ENCODE measurements at places on chromosomes 4 and X. TPM values are rescaled to one million over a fixed set of nuclear protein-coding genes. Genes with fewer than 3 reads are reported as not detected.
A peak's percentile ranks its signal among the peaks of the same experiment; 100 is the strongest.

GRCh38 chr4:125826801-125827695, 512.3 kb downstream of the FAT4 start:
- DNase-seq = no peak

DNA sequence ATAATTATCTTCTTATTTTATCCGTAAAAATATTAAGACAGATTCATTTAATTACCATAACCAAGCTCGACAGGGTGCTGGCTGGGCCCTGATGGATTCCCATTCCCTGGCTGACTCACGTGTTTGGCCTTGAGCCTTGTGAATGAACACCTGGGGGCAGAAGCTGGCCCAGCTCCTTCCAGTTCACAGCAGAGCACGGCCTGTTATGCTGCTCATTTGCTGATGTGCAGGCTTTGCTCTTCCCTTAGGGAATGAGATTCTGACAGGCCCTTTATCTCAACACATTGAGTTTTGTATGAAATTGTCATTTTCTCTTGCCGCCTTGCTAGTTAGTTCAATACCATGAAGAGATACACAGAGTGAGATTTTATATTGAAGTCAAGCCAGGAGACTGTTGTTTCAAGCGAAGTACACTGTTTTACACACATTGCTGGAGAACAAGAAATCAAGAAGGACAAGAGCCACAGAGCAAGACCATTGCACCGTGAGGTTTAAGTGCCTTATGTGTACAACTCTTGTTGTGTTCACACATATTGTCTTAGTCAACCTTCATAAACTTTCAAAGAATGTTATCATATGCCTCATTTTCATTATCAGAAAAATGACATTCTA, 1583.3 kb downstream of the STIM2 start:
- DNase-seq = no peak

Gene ERCC6L
- 8.5 TPM for polyA plus RNA-seq

Gene FAM9C
- not detected for polyA plus RNA-seq

DNA sequence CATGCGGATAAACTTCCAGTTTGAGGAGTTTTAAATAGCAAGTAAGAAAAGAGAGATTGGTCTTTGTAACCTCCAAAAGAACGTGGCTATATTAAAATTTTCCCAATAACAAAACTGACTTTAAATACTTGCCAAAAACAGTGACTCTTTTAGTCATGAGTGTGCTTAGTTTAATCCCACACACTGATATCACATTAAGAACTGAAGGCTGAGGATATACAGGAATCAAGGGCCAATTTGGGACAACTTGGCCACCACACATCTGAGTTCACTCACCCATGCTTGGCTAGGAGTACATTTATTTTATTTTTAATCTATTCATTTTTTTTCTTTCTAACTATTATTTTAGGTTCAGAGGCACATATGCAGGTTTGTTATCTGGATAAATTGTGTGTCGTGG, 110.2 kb downstream of the APBB2 start:
- no peak for DNase-seq

DNA sequence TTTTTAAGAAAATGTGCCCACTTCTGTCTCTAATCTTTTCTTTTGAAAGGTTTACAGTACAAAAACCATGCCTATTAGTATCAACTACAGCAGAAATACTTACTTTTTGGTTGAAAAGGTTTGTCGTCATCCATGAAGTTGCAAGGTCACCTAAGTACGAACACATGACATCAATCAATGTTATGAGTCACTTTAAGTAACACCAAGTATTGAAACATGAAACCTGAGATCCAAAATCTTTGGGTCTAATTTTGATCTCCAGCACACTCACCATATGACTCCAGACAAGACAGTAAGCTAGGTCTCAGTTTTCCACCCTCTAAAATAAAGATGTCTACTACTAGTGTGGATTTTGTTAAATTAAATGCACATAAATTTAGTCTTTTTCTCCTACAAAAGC, 8.4 kb downstream of the ZNF280C start:
- DNase-seq = peak; percentile 24

Gene TDO2
- 0.07 TPM for polyA plus RNA-seq

- DNase-seq = no peak
These were observed 44.2 kb downstream of the CLDN34 start for GRCh38 chrX:10011261-10011931.

DNA sequence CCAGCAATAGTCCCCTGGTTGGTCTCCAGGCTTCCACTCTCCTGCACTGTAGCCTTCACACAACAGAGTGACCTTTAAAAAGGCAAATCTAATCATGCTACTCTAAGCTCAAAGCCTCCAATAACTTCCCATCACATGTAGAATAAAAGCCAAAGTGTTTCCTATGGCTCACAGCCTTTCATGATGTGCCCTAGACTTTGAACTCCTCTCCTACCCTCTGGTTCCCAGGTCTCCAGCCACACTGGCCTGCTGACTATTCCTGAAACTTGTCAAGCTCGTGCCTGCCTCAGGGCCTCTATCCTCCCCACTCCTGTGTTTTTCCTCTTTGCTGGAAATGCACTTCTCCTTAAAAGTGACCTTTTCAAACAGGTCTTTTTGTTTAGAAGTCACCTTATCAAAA, 3.1 kb downstream of the MANBA start:
- no peak for DNase-seq

Gene GPR173
- not detected for polyA plus RNA-seq

DNA sequence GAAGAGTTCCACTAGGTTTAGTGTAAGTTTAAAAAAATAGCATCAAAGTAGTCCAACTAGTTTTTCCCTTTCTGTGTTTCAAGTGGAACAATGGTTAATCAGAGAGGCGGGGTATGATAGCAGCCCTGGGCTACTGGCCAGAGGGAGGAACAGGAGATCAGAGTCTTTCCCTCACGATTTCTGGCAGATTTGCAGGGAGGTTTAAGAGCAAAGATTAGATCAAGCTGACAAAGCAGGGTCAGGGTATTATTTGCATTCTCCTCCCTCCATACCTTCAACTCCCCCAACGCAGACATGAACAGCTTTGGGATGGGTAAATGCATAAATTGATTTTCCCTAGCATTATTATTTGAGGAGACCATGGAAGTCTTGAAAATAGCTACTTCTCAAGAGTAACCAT, 277.6 kb upstream of the DIAPH2 start:
- DNase-seq = no peak

GRCh38 chrX:129808829-129809796, 29.4 kb downstream of the SASH3 start:
- DNase-seq = no peak

Gene ARHGAP36
- not detected for polyA plus RNA-seq

Gene ARAP2
- polyA plus RNA-seq = not detected

- peak; percentile 73 for DNase-seq
These were observed 78.8 kb upstream of the BCOR start for GRCh38 chrX:40176351-40177116.

- DNase-seq = no peak
These were observed 91.2 kb downstream of the PLS3 start for GRCh38 chrX:115652221-115652620.

DNA sequence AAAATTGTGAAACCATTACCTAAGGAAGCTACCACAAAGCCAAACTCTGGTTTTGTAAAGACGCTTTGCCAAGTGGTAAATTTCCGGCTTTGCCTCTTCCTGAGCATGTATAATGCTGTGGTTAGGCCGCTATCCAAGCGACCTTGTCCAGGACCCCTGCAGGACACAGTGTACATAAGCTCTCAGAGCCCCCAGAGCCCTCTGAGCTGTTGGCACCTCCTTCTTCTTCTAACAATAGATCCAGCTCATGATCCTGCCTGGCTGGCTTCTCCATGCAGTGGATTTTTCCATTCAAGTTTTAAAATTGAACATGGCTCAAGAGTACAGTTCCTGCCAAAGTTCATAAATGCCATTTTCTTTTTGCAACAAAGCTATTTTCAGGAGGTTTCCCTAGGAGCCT, 326.7 kb downstream of the MAPK10 start:
- no peak for DNase-seq

DNA sequence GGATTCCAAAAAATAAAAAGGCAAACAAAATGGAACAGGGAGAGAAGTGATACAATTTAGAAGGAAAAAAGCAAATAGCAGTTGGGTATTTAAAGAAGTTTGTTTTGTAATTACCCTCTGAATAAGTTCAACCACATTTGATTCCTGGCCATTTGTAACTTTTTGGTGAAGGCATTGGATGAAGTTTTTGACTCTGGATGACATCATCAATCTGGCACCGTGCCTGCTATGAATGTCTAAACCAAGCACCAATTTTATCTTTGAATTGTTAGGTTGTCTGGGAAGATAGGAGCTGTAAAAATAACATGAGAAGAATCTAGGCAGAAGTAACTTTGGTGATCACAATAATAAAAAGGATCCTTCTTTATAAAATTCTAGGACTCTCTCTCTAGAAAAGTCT, 29.5 kb downstream of the TMPRSS11A start:
- DNase-seq = no peak

- DNase-seq = no peak
These were observed 485.5 kb downstream of the TRAM1L1 start for GRCh38 chr4:116599859-116600258.

Data from K562 (cell line).